ENCODE measurements at places on chromosomes 4 and X. TPM values are rescaled to one million over a fixed set of nuclear protein-coding genes. Genes with fewer than 3 reads are reported as not detected.

The SHOX gene
- not detected for total RNA-seq

The DRD5 gene
- not detected for total RNA-seq

The BMP3 gene
- total RNA-seq, result 0.28 TPM

The ANOS1 gene
- total RNA-seq, result 2.3 TPM

The PDE6B gene
- total RNA-seq, result 10.7 TPM

The FABP2 gene
- total RNA-seq, result not detected

The UGT2B15 gene
- total RNA-seq, result not detected

GRCh38 chr4:48212165-48212564 is 57.5 kb downstream of the TEC start:
- DNase-seq, result no peak

- DNase-seq, result no peak
Observed at GRCh38 chr4:69753686-69754085, 6.7 kb downstream of the SULT1B1 start.

- DNase-seq, result peak; percentile 89
Observed at GRCh38 chr4:65670331-65671031, at the start of gene EPHA5. Gene EPHA5 (minus strand): TSS chr4:65670489. CDS start chr4:65669742, 747 bp downstream.

DNA sequence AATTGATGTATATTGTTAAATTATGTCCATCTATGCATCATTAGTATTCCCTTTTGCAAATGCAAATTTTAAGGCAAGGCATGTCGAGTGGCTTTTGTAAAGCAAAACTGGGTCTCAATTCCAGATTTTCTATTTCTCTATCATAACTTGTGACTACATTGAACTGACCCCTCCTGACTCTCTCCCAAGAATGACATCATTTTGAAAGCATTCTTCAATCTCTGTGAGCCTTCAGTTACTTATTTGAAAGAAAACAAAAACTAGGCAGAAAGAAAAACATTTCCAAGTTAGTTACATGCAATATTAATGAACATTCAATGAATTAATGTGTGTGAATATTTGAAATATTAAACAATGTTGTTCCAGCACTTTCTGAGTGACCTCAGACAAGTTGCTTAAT is 314.3 kb upstream of the CLNK start:
- DNase-seq, result no peak

DNA sequence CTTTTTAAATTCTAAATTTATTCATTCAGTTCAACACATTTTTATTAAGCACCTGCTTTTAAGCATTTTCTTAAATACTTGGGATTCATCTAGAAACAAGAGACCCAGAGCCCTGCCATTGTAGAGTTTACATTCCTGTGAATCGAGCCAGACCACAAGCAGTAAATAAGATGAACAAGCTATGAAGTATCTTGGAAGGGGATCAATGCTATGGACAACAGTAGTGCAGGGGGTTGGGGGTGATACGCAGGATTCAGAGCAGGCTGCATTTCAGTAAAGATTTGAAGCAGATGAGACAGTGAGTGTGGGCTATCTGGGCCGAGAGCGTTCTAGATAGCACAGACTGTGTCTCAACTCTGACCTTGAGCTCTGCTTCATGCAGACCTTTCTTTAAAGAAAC is 35.1 kb downstream of the CLDN22 start:
- DNase-seq, result peak; percentile 36

DNA sequence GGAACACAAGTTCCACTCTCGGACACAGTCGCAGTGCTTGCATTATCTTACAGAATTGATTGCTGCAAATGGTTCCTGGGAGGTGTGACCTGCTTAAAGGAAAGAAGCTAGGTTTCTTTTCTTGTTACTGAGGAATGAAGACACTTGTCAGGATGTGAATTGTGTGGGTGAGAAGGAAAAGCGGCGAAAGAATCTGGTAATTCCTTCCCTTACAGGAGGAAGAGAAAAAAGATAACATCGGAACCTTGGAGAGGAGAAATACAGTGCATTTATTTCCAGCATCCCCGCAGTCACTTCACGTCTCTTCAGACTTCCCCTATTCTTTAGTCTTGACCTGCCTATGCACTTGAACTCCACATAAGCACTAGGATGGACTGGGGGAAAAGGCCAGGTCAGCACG is 389 bp upstream of the CCSER1 start:
- DNase-seq, result no peak

DNA sequence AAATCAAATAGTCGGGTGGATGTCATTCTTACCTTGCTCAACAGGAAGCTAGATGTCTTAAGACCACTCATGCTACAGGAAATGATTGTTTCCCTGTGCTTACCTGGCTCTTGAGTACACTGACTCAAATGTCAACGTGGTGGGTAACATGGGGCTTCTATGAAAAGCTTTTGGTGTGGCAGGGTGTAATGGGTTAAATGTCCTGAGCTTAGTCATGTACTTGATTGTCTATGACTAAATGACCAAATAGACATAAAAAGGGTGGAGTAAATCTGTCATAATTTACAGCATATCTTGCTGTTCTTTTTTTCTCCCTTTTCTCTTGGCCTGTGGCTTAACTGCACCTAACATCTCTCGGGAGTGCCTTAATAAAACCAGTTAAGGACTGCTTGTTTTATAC is 44.9 kb downstream of the CCNG2 start:
- DNase-seq, result no peak

DNA sequence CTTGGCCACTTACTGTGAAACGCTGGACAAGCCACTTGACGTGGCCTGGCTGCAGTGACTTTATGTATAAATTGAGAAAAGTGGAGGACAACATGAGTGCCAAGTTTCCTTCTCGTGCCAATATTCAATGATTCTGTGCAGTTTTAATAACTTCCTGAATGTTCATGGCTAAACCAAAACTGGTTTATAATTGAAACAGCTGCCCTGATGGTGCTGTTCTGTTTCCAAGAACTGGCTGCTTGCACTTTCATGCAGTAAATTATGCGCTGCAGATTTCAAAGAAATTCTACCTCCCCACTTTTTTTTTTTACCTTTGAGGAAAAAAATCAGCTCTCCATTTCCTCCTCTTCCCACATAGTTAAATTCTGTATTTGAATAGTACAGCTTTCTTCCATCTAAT is 205.2 kb upstream of the CASK start:
- DNase-seq, result no peak
